ENCODE measurements at places on chromosomes 3 and 15.

GRCh38 chr3:186530415-186530814 lies 13.8 kb downstream of the CRYGS start:
- no peak for DNase-seq

DNA sequence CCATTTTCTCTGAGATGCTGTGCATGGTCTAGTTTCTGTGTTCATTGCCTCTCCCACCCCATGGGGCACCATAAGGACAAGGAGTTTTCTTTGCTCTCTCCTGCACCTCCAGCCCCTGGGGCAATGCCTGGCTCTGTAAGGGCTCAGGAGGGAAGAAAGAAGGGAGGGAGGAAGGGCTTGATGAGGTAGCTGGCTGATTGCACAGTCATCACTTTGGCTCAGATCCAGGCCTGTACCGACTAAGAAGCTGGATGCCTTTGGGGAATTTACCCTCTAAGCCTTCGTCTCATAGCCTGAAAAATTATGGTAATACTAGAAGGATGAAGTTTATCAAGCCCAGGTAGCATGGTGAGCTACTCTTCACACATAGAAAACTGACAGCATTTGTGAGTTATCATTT lies 382.9 kb downstream of the GABRG3 start:
- peak; percentile 73 for DNase-seq

- DNase-seq = no peak
Measured at GRCh38 chr3:187929112-187929816, 184.0 kb upstream of the BCL6 start.

GRCh38 chr3:159029306-159030026 lies 227.6 kb downstream of the MFSD1 start:
- no peak for DNase-seq

DNA sequence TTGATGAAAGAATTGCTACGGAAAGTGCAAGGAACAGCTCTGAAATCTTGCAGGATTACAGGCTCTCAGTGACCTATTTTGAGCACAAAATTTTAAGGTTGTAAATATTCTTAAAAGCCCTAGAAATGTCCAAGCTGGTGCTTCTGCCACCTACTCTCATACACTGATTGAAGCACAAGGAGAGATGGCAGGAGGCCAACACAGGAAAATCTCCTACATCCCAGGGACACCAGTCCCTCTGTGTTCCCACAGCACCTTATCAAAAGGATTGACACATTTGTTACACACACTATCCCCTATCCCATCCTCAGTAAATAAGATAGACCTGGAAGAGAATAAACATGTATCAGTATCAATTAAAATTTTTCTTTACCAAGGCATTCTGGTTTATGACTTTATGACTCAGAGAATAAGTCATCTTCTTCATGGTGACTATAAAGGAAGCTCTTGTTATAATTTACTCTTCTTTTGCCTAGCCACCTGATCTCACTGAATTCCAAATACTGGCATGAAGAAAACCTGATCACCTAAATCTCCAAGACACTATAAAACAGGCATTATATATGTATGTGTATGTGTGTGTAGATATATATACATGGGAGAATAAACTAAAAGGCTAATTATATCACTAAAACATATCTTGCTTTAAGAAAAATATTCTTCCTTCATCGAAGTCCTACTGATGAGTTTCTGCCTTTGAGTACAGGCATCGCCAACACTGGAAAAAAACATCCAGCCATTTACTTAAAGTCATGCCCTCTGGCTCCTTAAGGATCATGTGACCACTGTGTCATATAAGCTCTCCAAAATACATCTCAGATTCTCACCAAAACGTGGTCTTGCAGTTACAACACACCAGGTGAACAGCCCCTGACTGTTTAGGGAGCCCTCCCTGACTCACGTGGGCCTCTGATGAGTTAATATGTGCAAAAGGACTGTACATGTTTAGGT lies 208.1 kb upstream of the NR2F2 start:
- DNase-seq = no peak

GRCh38 chr15:89198934-89199333 lies 22.4 kb downstream of the RLBP1 start:
- DNase-seq = no peak

DNA sequence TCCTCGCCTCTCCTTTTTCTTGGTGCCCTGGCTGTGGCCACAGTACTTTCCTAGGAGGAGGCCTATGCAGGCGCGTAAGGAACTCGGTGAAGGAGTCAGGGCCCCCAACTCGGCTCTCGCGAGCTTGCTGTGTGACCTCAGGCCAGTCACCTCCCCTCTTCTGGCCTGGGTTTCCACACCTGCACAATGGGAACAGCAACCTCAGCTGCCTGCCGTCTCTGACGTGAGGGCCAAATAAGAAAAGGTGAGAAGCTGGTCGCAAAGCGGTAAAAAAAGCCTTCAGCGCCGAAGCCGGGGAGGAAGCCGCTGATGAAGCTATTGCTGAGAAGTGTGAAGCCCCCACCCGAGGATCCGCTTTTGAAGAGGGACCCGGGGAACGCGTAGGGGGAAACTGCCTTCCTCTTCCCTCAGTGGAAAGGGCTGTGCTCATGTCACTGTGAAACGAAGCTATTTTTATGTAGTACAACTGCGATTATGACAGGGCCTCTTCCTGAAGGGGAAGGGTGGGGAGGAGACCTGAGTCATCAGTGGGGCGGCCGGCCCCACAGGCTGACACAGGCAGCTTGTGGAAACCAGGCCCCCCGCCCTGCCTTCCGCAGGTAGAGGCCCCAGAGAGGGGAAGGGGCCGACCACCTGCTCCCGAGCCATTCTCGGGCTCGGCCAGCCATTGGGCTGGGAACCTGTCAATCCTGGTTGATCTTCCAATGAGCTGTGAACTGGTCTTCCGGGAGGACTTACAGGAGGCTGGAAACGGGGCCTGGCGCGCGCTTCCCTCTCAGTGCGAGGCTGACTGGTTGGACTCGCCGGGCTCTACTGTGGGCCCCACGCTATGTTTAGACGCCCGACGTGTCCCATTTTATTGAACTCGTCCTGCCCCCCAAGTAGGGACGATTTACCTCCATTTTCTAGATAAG lies 18.0 kb upstream of the ANKDD1A start:
- peak; percentile 96 for DNase-seq

DNA sequence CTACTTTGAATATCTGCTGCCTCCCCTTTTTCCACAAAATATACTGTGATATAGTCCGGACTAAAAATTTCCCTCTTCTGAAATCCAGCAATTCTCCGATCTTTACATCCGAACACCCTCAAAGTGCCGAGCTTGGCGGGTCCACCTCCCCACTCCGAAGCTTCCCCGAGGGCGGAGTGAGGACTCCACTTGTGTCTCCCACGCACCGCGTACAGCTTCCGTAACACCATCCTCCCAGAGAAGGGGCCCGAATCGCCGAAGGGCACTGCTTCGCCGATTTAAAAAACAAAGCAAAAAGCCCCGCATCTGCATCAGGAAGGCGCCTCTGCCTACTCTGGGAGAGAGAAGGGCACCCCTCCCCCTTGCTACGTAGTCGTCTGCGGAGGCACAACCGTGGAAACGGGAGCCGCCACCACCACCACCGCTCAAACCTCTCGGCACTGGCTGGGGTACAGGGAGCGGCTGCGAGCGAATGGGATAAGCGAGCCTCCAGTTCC lies 551 bp downstream of the NCBP2 start:
- DNase-seq = peak; percentile 28

DNA sequence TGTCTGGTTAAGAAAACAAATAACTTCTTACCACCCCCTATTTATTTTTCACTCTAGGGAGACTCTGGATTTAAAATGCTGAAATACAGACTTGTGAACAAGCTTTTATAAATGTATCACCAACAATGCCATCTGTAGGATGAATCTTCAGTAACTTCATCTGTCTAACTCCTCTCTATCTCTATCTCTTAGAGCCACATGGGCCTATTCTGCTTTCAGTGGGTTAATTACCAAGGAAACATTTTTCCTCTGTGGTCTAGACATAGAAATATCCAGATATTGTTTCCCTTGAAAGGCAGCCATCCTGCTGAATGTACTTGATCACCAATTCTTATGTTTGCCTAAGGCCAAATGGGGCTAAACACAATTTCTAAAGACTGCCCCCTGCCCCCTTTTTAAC lies 167.6 kb upstream of the COL8A1 start:
- peak; percentile 43 for DNase-seq

DNA sequence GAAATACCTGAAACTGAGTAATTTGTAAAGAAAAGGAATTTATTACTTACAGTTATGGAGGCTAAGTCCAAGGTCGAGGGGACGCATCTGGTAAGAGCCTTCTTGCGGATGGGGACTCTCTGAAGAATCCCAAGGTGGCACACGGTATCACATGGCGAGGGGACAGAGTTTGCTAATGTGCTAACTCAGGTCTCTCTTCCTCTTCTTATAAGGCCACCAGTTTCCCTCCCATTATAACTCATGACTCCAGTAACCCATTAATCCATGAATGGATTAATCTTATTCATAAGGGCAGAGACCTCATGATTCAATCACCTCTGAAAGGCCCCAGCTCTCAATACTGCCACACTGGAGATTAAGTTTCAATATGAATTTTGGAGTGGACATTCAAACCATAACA lies 15.7 kb downstream of the ZBED2 start:
- DNase-seq = no peak

GRCh38 chr3:123311201-123311600 lies 109.5 kb downstream of the SEC22A start:
- DNase-seq = no peak

- no peak for DNase-seq
Measured at GRCh38 chr15:78316283-78317083, 17.1 kb upstream of the SKIC8 start.

GRCh38 chr3:18012436-18012835 lies 270.0 kb upstream of the TBC1D5 start:
- no peak for DNase-seq

DNA sequence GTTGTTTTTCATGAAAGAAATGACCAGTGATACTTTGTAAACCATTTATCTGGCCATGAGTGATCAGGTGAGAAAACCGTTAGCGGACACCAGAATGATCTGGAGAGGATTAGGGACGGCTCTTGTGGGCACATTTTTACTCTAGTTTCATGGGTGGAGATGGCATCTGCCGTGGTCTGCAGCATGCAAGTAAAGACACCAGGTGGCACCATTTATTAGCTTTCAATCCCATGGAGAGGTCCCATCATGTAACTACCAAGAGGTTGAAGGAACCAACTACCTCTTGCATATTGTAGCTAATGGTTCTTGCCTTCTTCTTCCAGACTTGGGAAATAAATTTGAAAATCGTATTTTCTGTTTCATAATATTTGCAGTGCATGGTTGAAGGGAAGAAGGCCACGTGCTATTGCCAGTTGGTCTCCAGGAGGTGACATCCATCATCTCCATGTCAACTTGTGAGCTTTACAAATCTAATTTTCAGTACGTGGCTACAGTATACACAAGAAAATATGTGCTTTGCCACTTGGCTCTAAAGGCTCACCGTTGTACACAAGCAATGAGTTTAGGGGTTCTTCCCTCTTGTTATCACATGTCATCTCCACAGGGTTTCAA lies 1.5 kb upstream of the MAPKBP1 start:
- DNase-seq = peak; percentile 72

GRCh38 chr15:68991723-68992122 lies 22.8 kb upstream of the NOX5 start:
- no peak for DNase-seq

DNA sequence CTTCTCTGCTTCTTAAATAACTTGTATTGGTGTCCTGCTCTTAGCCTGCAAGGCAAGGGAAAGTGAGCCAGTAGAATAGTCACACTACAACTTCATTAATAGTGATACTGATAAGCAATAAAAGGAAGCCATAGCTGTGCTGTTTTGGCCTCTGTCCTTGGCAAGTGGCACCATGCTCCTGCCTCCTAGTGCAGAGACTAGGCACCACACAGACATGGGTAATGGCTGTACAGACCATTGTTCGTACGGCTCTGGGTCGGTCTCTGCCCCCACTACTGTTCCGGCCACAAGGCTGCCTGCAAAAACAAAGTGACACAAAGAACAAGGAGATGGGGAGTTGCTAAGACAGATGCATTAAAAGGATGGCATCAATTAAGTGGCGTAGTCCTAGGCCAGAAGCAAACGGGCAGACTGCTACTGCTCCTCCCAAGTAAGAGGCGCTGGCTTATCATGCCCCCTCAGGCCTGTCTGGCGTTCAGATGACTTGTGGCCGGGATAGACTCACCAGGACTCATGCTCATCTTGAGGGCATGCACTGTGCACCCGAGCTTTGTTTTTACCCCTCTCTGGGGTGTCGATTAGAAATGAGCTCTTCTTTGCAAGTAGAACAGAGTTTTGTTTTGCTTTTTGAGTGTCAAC lies 75.6 kb downstream of the TRAK1 start:
- no peak for DNase-seq

GRCh38 chr15:83365370-83365938 lies 81.0 kb upstream of the BNC1 start:
- DNase-seq = peak; percentile 80

- no peak for DNase-seq
Measured at GRCh38 chr3:13880811-13881156, 913 bp upstream of the WNT7A start.

DNA sequence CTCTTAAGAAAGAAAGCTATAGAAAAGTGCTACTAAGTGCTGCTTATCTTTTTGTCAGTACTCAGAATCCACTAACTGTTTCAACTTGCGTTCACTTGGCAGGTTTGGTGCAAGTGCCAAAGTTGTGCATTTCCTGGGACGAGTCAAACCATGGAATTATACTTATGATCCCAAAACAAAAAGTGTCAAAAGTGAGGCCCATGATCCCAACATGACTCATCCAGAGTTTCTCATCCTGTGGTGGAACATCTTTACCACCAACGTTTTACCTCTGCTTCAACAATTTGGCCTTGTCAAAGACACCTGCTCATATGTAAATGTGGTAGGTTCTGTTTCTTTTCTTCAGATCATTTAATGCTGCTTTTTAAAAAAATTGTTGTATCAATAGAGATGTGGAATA lies 32.6 kb downstream of the GYG1 start:
- DNase-seq = no peak

DNA sequence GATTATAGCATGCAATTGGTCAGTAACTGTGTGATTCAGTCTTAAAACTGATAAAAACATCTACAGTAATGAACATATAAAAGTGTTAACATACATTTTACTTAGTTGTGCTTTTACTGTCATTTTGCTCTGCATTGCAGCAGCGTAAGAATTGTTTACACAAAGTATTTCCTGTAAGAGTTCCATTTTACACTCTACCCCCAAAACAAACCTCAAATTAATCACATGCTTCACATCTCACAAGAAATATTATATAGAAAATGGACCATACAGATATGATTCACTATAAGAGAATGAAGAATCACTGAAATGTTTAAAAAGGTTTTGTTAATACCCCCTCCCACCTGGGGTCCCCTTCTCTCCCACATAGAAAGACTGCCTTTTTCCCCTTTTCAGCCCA lies 225.9 kb upstream of the LRRN1 start:
- DNase-seq = no peak

GRCh38 chr15:41085029-41085428 lies 31.1 kb downstream of the INO80 start:
- no peak for DNase-seq

GRCh38 chr3:196886144-196886543 lies 18.4 kb downstream of the SENP5 start:
- no peak for DNase-seq

DNA sequence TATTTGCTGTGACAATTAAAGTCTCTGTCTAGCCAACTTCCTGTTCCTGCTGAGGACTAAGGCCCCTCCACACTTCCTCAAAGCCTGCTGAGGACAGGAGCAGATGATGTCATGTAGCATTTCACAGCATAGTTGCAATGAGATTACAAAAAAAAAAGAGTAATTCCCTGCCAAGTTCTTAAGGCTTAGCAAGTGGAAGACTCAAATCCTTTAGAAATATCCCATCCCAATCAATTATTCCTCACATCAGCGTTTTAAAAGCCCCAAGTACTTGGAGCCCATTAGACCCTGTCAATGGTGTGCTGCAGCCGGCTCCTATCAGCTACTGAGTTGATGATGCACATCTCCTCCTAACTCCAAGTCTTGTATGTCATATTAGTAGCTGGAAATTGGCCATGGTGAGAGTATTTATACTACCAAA lies 51.7 kb downstream of the TRANK1 start:
- peak; percentile 88 for DNase-seq

Measured in fibroblast of upper back skin (primary cell).